ENCODE measurements at places on chromosomes 2 and 18.

GRCh38 chr2:210287301-210287700 is 27.7 kb downstream of the MYL1 start:
- no peak for DNase-seq

GRCh38 chr2:235191486-235191885 is 239.7 kb downstream of the SH3BP4 start:
- no peak for DNase-seq

GRCh38 chr18:49531678-49532153 is 30.1 kb upstream of the LIPG start:
- no peak for DNase-seq

GRCh38 chr2:40556293-40556692 is 104.4 kb upstream of the SLC8A1 start:
- peak; percentile 26 for DNase-seq

Measured in fibroblast of skin of left quadriceps (primary cell).